ENCODE measurements at places on chromosomes 5 and 9. TPM values are rescaled to one million over a fixed set of nuclear protein-coding genes. Genes with fewer than 3 reads are reported as not detected.

GRCh38 chr9:136690806-136691261 is 3.6 kb upstream of the AGPAT2 start:
- no peak overlapping the region for H3K4me3 ChIP-seq
- H3K27me3 ChIP-seq = no peaks in the 10 kb centered on the region
- no peak for DNase-seq

GRCh38 chr9:129619787-129620668 is 873 bp downstream of the C9orf50 start:
- peaks cover 22% of the 10 kb centered on the region for H3K27me3 ChIP-seq
- H3K4me3 ChIP-seq = peak overlapping the region; percentile 54
- H3K4me1 ChIP-seq = 0 out of 2 replicates have a peak, but pooled peaks cover 2% of the 10 kb centered on the region

DNA sequence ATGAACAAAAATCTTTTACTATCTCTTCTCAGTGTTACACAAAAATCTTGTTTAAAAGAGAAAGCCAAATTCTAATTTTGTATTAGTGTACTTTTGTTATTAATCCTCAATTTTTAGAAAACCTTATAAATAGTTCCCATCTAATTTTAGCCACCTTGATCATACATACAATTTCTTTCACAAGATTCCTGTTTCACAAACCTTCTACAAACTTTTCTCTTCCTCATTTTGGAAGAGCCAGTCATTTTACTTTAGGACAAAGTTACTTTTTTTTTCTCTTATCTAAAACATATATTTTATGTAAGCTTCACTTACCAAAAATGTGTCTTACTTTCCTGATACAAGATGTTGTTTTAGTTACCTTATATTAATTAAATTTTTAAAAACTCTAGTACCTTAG is 161.3 kb downstream of the YIPF5 start:
- no peak overlapping the region for H3K27ac ChIP-seq
- DNase-seq = no peak
- no peaks in the 10 kb centered on the region for H3K27me3 ChIP-seq
- no peaks in the 10 kb centered on the region for H3K4me1 ChIP-seq
- no peak overlapping the region for H3K4me3 ChIP-seq

- no peak for DNase-seq
- H3K27ac ChIP-seq = no peak overlapping the region
- H3K4me3 ChIP-seq = no peak overlapping the region
- peaks cover 3% of the 10 kb centered on the region for H3K27me3 ChIP-seq
Measured at GRCh38 chr5:1673042-1673677, 126.5 kb downstream of the MRPL36 start.

CCDC107 gene
- 11.3 TPM for total RNA-seq

DNA sequence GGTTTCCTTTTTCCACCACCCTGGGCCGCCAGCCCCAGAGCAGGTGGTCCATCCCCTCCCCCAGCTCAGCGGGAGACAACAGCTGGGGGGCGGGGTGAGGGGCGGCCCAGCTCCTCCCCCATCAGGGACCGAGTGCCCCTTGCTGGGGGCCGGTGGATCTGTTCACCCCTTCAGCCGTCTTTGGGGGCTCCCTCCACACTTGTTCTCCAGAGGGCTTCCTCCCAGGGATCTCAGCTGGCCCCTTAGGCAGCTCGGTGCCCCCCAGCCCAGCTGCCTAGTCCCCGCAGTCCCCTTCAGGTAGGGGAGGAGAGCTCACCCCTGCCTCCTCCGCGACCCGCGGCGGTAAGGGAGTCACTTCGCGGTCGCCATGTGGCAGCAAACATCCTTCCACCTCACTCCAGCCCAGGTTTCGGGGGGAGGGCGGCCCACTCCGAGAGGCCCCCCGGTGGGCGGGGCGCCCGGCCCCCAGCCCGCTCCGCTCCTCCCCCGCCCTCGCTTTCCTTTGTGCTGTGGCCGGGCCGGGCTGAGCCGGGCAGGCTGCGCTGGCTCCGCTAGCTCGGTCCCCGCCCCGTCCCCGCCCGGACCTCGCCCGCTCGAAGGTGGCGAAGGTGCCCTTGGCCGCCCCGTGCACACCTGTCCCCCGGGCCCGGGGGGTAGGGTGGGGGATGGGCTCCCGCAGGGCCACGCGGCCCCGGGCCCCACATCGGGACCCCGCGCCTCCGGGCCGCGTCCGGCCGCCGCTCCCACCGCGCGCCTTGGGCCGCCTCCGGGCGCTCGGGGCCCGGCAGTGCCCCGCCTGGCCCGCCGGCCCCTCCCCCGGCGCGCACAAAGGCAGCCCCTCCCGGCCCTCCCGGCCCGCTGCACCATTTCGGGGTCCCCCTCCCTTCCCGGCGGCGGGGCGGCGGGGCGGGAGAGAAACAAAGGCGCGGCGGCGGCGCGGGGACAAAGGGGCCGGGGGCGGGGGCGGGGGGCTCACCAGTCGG is 683 bp downstream of the DBN1 start:
- H3K4me3 ChIP-seq = peak overlapping the region; percentile 83
- H3K36me3 ChIP-seq = peaks cover 43% of the 10 kb centered on the region
- no peak overlapping the region for H3K27ac ChIP-seq
- no peak for DNase-seq
- H3K27me3 ChIP-seq = no peaks in the 10 kb centered on the region
- H3K4me1 ChIP-seq = peaks cover 24% of the 10 kb centered on the region

DNA sequence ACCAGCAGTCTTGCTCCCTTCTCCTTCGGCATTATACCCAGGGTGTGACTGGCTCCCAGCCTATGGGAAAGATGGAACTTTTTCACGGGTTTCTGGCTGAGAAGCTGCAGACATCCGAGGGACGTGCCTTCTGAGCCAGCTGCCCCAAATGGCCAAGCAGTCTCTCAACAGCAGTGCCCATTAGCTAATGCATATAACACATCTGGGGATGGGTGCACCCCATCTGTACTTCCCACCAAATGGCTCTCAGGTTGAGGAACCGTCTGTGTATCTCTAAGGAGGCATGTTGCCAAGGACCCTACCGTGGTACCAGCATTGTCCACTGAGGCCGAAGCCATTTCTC is 25.0 kb downstream of the C5orf15 start:
- H3K27me3 ChIP-seq = no peaks in the 10 kb centered on the region
- H3K4me1 ChIP-seq = no peaks in the 10 kb centered on the region
- H3K4me3 ChIP-seq = no peak overlapping the region

MORN5 gene
- total RNA-seq = not detected

GRCh38 chr9:69019808-69020207 is 5.9 kb upstream of the PRKACG start:
- no peaks in the 10 kb centered on the region for H3K27me3 ChIP-seq
- H3K36me3 ChIP-seq = no peaks in the 10 kb centered on the region
- DNase-seq = no peak
- no peak overlapping the region for H3K4me3 ChIP-seq
- H3K27ac ChIP-seq = no peak overlapping the region
- H3K4me1 ChIP-seq = peaks cover 3% of the 10 kb centered on the region

DNA sequence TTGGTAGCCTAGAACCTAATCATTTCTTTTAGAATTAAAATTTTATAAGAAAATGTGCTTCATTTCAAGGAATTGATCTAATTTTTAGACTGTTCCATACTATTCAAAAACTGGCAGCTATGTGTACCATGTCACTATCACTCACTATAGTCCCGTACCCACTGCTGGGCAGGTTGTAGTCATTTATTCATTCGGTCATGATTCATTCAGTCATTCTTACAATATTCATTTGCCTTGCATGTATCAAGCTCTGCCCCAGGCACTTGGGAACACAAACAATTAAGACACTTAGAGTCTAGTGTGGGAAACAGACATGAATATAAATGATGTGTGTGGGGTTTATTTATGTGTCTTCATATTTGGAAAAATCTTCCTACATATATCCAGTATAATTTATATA is 26.4 kb downstream of the TDRD7 start:
- H3K27me3 ChIP-seq = no peaks in the 10 kb centered on the region
- no peaks in the 10 kb centered on the region for H3K4me1 ChIP-seq
- no peaks in the 10 kb centered on the region for H3K36me3 ChIP-seq
- no peak overlapping the region for H3K27ac ChIP-seq
- no peak for DNase-seq
- H3K4me3 ChIP-seq = no peak overlapping the region

SLC36A3 gene
- total RNA-seq = not detected
